ENCODE measurements at places on chromosomes 7 and 10. TPM values are rescaled to one million over a fixed set of nuclear protein-coding genes. Genes with fewer than 3 reads are reported as not detected.
A peak's percentile ranks its signal among the peaks of the same experiment; 100 is the strongest.

CHCHD2 gene
- total RNA-seq = 251 TPM

PRLHR gene
- total RNA-seq = 2.6 TPM

NUTM2E gene
- total RNA-seq = 0.86 TPM

KCND2 gene
- 3.0 TPM for total RNA-seq

ARMC10 gene
- 36.5 TPM for total RNA-seq

KCP gene
- total RNA-seq = 4.2 TPM

MYO1G gene
- 0.53 TPM for total RNA-seq

ACTR3C gene
- 8.7 TPM for total RNA-seq

NPC1L1 gene
- 11.0 TPM for total RNA-seq

TRPV6 gene
- total RNA-seq = 5.4 TPM

TRIM73 gene
- 4.2 TPM for total RNA-seq

GRCh38 chr10:50622706-50623662 lies 772 bp downstream of the SGMS1 start:
- DNase-seq = no peak
- H3K27ac ChIP-seq = peak overlapping the region; percentile 96
- no peaks in the 10 kb centered on the region for H3K36me3 ChIP-seq
- peak overlapping the region; percentile 94 for H3K4me3 ChIP-seq
- no peaks in the 10 kb centered on the region for H3K27me3 ChIP-seq

- no peak overlapping the region for H3K4me3 ChIP-seq
- H3K4me1 ChIP-seq = no peaks in the 10 kb centered on the region
- DNase-seq = no peak
- no peaks in the 10 kb centered on the region for H3K27me3 ChIP-seq
These were observed 17.6 kb downstream of the SLC35B4 start for GRCh38 chr7:134298902-134299683.

- DNase-seq = no peak
- no peak overlapping the region for H3K27ac ChIP-seq
- no peaks in the 10 kb centered on the region for H3K36me3 ChIP-seq
- no peaks in the 10 kb centered on the region for H3K4me1 ChIP-seq
- no peaks in the 10 kb centered on the region for H3K27me3 ChIP-seq
- H3K4me3 ChIP-seq = no peak overlapping the region
These were observed 178.2 kb upstream of the ITGB1 start for GRCh38 chr10:33136271-33136670.

DNA sequence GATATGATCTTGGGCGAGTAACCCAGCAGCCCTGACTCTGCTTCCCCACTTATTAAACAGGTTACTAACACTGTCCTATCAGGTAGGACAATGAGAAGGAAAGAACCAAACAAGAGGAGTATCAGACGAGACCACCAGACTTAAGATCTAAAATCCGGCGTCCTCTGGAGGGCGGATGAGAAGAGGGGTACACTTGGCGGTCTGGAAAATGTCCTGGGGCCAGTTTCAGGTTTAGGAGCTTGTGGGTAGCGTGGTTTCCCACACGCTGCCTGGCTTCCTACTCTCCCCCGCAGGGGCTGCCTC lies 635 bp downstream of the ZNF32 start:
- peaks cover 6% of the 10 kb centered on the region for H3K27me3 ChIP-seq
- H3K4me3 ChIP-seq = peak overlapping the region; percentile 98
- peaks cover 44% of the 10 kb centered on the region for H3K36me3 ChIP-seq
- no peak for DNase-seq

GRCh38 chr10:43796781-43797180 lies 148.1 kb upstream of the ZNF32 start:
- H3K27me3 ChIP-seq = peaks cover 17% of the 10 kb centered on the region
- no peaks in the 10 kb centered on the region for H3K36me3 ChIP-seq
- no peak overlapping the region for H3K4me3 ChIP-seq
- H3K4me1 ChIP-seq = peaks cover 12% of the 10 kb centered on the region
- no peak overlapping the region for H3K27ac ChIP-seq
- DNase-seq = no peak

- peak overlapping the region; percentile 81 for H3K4me3 ChIP-seq
- no peak overlapping the region for H3K27ac ChIP-seq
- no peak for DNase-seq
- H3K27me3 ChIP-seq = peaks cover 46% of the 10 kb centered on the region
- H3K4me1 ChIP-seq = peaks cover 25% of the 10 kb centered on the region
These were observed 4.6 kb downstream of the KCNIP2 start for GRCh38 chr10:101839002-101839401.

DNA sequence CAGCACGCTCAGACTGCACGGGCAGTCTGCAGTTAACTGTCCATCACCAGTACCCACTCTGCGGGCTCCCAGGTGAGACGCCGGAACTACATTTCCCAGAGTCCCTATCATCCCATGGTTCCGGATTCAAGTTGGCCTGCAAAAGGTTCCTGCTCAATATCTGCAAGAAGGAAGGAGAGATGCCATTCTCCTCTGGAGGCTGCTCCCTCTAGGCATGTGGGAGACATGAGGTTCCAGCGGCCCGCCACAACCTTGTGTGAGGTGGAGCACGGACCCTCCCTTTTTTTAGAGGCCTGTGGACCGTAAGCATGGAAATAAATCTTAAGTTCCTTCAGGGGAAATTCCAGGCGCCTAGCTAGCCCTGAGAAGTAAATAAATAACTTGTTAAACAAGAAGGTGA lies 29.7 kb downstream of the NUP42 start:
- H3K4me1 ChIP-seq = peaks cover 20% of the 10 kb centered on the region
- H3K36me3 ChIP-seq = no peaks in the 10 kb centered on the region
- peak overlapping the region; percentile 81 for H3K27ac ChIP-seq
- peak overlapping the region; percentile 67 for H3K4me3 ChIP-seq

DNA sequence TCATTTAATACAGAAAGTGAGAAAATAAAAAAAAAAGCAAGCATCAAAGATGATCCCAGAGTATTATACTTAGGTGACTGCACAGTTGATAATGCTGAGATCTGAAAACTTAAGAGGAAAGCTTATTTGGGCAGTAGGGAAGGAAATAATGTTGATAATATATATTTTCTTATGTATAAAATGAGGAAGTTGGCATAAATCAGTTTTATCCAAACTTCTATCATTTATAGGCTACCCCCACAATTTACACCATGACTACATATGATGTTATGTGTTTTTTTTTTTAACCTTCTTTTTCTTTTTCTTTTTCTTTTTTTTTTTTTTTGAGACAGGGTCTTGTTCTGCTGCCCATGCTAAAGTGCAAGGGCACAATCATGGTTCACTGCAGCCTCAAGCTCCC lies 108.2 kb upstream of the PLXDC2 start:
- no peaks in the 10 kb centered on the region for H3K4me1 ChIP-seq
- H3K27me3 ChIP-seq = no peaks in the 10 kb centered on the region
- peaks cover 6% of the 10 kb centered on the region for H3K36me3 ChIP-seq
- no peak for DNase-seq
- no peak overlapping the region for H3K27ac ChIP-seq

DNA sequence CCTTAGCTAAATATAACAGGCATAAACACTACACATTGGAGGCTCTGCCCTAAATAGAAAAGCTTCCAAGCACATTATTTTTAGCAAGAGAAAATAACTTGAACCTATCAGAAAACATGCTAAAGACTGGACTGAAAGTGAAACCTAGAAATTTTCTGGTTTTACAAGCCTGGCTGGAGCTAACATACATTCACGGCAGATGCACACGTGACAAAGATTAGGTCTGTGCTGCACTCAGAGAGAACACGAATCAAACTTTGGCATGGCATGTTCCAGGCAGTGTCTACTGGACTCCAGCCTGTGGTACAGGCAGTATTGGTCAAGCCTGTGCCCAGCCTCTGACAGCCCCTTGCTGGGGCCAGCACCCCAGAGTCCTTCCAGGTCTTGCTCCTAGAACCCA lies 94.1 kb upstream of the PCBD1 start:
- no peak for DNase-seq
- H3K4me1 ChIP-seq = peaks cover 11% of the 10 kb centered on the region
- H3K27ac ChIP-seq = peak overlapping the region; percentile 81
- peaks cover 4% of the 10 kb centered on the region for H3K27me3 ChIP-seq
- H3K36me3 ChIP-seq = no peaks in the 10 kb centered on the region

DNA sequence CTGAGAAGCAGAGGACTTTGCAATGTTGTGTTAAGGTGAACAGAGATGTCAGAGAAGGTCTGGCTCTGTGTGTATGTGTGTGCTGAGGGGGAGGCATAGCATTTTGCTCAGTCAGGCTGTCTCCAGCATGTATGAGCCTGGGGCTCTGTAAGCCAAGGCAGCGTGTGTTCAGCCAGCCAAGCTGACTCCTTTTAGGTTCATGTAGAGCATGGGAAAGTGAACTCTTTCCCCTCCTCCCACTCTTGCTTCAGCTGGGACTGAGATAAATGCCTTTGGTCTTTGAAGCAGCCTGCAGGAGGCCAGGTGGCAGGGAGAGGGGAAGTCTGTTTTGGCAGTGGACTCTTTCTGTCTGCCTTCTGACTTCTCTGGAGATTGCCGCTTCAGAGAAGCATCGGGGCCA lies 3.8 kb downstream of the SFXN2 start:
- peak overlapping the region; percentile 78 for H3K4me3 ChIP-seq
- peaks cover 15% of the 10 kb centered on the region for H3K36me3 ChIP-seq
- H3K4me1 ChIP-seq = peaks cover 50% of the 10 kb centered on the region
- peak overlapping the region; percentile 87 for H3K27ac ChIP-seq
- no peaks in the 10 kb centered on the region for H3K27me3 ChIP-seq

DNA sequence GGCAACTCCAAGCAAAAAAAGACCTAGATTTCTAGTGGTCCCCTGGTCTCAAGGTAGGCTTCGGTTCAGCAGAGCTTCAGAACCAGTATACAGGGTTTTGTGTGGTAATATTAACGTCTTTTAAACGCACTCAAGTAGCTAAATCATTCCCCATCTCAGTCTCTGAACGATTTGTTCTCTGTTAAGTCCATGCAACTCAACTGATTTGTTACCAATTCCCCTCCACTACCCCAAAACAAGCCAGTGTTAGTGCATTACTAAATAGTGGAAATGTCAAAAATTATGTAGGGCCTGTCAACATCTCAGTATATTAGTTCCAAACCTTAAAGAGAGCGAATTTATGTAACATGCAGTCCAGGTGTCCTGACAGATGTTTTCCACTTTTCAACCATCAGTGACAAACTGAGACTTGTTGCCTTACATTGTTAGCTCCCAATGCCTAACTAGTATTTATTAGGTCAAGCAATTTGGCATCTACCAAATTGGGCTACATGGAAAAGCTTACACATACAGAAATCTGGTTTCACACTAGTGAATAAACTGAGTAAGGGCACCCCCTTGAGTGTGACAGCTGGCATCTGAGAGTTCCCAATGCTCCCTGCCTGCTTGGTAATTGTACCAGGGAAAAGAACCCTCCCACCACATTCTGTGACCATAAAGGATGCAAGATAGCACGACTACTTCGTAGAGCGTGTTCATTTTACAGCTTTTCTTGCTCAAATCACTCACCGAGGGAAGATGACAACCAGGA lies 12.2 kb downstream of the HNRNPA2B1 start:
- H3K27me3 ChIP-seq = no peaks in the 10 kb centered on the region
- no peak for DNase-seq
- peak overlapping the region; percentile 44 for H3K27ac ChIP-seq
- H3K36me3 ChIP-seq = peaks cover 47% of the 10 kb centered on the region
- H3K4me1 ChIP-seq = peaks cover 20% of the 10 kb centered on the region
- no peak overlapping the region for H3K4me3 ChIP-seq

DNA sequence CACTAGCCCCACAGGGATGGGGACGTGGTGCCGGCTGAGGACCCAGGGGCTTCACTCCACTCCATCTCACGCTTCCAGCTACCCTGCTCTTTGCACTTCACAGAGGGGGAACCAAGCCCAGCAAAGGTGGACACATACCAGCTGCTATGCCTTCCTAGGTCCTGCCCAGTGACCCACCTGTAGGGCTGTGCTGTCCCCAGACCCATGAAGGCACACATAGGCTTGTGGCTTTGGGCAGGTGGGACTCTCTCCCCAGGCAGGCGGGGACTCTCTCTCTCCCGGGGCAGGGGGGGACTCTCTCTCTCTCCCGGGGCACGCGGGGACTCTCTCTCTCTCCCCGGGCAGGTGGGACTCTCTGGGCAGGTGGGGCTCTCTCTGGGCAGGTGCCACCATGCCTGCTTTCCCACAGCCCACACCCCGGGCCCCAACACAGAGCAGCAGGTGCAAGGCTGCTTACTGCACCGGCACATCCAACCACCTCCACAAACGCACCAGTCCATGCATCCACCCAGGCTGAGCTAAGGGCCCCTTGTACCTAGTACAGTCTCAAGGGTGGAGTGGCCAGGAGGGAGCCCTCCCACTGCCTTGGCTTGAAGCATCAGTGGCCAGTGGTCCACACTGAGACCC lies 13.8 kb upstream of the GPR146 start:
- H3K4me1 ChIP-seq = peaks cover 24% of the 10 kb centered on the region
- H3K36me3 ChIP-seq = peaks cover 8% of the 10 kb centered on the region
- H3K4me3 ChIP-seq = no peak overlapping the region
- H3K27me3 ChIP-seq = no peaks in the 10 kb centered on the region
- H3K27ac ChIP-seq = peak overlapping the region; percentile 75
- DNase-seq = no peak

DNA sequence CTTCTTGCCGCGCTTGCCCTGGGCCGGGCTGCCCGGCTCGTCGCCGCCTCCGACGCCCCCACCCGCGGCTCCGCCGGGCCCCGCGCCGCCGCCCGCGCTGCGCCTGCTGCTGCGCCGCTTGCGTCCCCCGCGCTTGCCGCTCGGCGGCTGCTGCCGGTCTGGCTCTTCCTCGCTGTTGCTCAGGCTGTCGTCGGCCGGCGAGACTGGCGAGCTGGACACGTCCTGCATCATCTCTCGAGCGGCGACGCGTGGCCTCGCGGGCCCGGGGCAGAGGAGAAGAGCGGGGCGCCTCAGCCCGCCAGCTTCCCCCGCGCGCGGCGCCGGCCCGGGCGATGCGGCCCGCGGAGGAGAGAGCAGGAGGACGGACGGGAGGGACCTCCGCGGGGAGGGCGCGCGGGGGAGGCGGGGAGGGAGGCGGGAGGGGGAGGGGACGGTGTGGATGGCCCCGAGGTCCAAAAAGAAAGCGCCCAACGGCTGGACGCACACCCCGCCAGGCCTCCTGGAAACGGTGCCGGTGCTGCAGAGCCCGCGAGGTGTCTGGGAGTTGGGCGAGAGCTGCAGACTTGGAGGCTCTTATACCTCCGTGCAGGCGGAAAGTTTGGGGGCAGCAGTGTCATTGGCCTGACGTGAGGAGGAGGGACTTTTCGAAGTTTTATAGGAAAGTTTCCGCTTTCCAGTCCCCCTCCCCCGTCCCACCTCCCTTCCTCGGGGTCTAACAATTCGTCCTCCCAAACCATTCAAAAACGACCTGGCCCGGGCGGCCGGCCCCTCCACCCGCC lies at the start of gene TWIST1:
TWIST1 (minus strand) TSS at position 546 of the 779 bp plus-strand sequence; CDS start at position 231, 315 bp downstream.
- peaks cover 14% of the 10 kb centered on the region for H3K4me1 ChIP-seq
- H3K4me3 ChIP-seq = peak within 1 kb of the TSS; percentile 93
- peak within 1 kb of the TSS; percentile 60 for H3K27ac ChIP-seq
- peak; percentile 85 for DNase-seq

DNA sequence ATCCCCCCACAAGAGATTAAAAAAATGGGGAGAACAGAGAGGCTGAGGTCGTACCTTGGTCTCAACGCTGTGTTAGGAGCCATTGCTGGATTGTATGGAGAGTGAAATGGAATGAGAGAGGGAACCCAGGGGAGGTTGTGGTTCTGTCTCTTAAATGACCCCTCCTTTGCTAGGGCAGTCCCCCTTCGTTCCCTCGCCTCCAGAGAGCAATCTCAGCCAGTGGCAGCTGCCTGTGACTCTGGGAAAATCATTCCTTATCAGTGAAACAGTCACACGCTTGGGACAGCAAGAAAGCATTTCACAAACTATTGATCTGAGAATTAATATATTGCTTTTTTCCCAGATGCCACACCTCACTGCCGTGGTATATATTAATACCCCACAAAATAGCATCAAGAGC lies 12.0 kb upstream of the CARD11 start:
- H3K27me3 ChIP-seq = peaks cover 30% of the 10 kb centered on the region
- DNase-seq = no peak
- peaks cover 23% of the 10 kb centered on the region for H3K4me1 ChIP-seq
- H3K4me3 ChIP-seq = no peak overlapping the region
- H3K27ac ChIP-seq = no peak overlapping the region
